Activated CD4-positive, alpha-beta T cell treated with anti-CD3 and anti-CD28 coated beads, Interleukin-2, amount 50 U/mL, for 4 hours (primary cell): ENCODE measurements at places on chromosomes 2 and 18.

DNA sequence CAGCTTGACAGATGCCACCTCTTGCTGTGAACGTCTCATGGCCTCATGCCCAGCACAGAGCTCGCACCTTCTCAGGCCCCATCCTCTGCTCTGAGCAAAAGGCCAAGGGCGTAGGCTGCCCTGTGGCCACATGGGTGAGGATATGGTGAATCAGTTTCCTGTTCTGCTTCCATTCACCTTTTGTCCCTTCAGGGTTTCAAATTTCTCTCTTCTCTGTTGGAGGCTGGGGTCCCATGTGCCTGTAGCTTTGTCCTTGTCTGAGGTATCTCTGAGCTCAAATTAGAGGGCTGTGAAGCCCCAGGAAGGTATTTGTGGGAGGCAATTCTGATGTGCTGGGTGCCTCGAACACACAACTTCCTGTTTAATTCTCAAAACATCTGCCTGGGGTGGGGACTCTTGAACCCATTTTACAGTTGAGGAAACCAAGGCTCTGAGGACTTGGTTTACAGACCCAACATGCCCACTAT, 29.0 kb downstream of the ZAP70 start:
- no peak for DNase-seq

DNA sequence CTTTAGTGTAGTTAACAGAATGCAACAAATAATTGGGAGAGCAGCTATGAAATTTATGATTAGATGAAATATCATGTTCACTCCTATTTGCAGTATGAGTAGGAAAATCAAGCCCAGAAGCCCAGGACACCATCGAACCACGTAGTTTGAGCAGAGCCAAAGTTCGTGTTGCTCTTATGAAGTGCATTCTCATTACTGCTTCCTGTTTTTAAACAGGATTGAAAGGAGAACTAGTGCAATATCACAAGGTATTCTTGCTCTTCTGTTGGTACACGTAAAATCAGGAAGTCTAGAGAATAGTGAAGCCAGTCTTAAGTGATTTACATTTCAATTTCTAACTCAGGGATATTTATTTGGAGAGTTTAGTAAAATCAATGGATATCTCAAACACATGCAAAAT, 21.1 kb downstream of the ARHGAP15 start:
- DNase-seq: no peak

GRCh38 chr2:98465456-98466226, 21.0 kb downstream of the INPP4A start:
- peak; percentile 53 for DNase-seq

GRCh38 chr2:239912171-239912937, 112.8 kb downstream of the NDUFA10 start:
- DNase-seq: no peak

DNA sequence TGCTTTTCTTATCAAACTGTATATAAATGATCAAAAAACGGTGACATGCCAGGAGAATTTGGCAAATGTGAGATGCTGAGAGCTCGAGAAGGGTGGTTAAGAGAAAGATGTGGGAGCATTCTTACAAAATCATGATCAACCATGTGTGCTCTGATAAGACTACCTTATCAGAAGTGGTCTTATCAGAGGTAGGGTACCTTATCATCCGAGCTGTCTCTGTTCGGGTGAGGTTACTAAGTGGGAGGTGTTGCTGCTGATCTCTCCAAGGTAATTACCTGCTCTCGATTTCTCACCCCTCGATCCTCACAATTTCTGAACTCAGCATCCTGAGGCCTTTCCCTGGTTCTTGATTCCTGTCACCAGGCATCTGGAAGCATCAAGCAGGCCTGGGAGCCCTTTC, 813.0 kb upstream of the ID2 start:
- no peak for DNase-seq

DNA sequence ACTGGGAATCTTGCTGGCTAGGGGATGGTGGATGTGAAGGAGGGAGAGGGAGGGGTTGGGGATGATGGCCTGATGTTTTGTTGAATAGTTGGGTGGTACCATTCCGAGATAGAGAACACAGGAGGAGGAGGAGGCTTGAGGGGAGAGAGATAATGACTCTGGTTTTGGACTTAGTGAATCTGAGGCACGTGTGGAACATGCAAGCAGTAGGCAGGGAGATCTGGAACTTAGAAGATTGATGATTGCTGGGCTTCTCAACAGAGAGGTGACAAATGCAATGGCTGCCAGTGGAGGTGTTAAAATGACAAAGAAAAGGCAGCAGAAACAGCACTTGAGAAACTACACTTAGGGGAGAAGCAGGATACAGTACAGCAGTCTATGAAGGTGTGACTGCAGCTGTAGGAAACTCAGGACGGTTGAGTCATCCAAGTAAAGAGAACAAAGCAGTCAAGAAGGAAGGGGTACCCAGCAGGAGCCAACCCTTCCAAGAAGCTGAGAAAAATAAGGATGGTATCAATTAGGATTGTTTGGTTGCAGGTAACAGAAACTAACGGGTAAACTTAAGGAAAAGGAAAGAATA, 221.4 kb upstream of the FBXO11 start:
- DNase-seq: no peak

GRCh38 chr2:7952046-7952745, 729.7 kb upstream of the ID2 start:
- no peak for DNase-seq

DNA sequence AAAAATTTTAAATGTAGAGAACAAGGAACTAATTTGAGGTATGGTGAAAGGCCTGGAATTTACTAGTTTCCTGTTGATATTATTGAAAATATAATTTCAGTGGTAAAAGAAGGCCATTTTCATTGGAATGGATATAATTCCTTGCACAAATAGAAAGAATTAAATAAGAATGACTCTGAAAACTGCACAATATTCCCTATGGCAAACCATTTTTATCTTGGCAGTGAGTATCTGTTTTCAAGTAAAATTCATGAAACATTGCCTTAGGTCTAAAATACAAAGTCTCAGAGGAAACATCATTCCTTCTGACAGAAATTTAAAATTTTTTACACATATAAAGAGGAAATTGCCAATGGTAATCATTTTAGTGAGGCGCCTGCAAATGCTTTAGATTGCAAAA, 1468.3 kb downstream of the LRP1B start:
- DNase-seq: no peak

DNA sequence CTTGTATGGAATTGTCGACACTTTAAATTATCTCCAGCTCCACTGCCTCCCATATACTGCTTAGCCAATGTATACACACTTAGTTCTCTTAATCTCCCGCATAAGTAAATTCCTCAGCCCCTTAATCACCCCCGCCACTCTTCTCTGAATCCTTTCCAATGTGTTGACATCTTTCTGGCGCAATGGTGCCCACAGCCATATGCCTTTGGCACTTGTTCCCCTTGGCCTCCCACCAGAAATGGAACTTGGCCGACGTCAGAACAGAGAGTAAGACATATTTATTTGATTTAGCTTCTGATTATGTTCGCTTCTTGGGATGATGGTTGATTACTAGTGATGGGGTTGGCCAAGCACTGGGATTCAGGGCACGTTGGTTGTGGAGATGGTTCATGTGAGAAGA, 1089.3 kb upstream of the CELF4 start:
- DNase-seq: no peak

DNA sequence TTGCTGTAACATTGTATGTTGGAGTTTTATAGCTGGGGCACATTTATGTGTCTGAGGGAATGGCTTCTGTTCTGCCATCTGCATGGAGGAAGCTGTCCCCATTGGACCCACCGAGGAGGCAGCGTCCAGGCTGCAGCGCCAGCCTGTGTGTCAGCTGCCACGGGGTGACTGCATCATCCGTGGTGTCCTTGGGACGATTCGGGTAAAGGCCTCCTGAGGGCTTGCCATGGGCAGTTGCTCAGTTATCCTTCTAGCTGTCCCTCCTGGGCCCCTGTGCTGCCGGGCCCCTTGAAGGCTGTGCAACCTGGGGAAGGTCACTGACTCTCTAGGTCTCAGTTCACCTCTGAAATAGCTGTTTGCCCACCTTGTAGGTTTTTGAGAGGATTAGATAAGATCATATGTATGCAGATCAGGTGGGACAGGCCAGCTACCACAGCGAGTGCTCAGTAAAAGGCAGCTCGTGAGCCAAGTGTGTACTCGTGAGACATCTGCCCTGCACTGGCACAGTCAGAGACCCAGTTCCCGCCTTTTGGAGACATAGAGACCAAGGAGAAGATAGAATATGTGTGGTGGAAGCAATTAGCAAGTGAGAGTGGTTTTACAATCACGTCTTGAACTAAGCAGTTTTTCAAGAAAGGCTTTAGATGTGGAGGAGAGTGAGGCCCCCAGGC, 10.6 kb downstream of the LDLRAD4 start:
- DNase-seq: no peak

DNA sequence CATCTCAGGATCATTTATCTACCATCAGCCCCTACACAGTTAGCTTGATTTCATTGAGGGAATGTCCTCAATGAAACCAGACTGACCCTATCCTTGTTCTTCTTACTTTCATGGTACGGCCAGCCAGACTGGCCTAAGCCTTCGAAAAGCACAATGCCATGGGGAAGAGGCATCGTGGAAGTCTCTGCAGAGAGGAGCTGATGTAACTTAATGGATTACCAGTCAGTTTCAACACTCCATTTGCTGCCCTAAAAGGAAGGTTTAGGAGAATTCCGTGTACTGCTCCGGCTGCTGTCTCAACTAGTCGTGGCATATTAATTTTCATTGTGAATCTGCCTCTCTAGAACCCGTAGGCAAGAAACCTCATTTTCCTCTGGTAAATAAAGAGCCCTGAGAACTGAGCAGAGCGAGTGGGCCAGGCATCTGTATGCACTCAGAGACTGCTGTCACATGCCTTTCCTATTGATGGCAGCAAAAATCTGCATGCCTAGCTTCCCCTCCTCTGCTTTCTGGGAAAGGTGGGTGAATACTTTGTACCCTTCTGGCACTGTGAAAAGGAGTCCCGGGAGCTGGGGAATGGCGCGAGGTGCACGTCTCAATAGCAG, 184.9 kb downstream of the KLHL29 start:
- DNase-seq: no peak

DNA sequence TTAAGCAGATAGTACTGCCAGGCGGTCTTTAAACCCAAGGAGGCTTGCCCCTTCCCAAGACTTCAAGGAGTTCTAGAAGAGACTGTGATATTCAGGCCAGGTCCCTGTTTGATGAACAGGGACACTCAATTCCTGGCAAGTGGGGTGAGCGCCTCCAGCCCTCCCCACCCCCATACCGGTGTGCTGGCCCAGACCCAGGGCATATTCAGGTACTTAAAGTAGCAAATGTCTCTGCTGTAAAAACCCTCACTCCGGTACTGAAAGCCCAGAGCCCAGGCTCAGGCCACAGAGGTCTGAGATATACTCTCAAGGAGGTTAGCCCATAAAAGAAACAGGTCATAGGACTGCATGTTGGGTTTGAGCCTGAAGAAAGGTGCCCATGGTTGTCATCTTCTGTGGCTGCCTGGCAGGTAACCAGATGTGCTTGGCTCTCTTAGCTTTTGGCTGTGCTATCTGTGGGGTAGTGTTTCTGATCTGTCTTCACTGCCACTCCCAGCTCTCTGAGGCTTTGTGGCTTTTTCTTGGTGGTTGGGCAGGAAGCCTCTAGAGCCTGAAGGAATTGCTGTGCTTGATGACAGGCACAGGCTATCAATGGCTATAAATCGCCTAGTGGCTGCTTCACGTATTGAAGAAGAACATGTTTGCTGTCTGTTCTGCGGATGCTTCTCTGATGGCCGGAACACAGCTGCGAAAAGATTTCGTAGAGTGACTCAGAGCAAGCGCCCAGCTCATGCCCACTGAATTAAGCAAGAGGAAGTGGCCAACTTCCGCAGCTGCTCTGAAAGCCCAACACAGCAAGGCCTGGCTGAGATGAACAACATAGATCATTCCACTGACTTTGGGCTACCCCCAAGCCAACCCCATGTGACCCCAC, 63.3 kb upstream of the ALPP start:
- DNase-seq: peak; percentile 49

GRCh38 chr2:227296671-227297405, 28.2 kb upstream of the MFF start:
- no peak for DNase-seq

DNA sequence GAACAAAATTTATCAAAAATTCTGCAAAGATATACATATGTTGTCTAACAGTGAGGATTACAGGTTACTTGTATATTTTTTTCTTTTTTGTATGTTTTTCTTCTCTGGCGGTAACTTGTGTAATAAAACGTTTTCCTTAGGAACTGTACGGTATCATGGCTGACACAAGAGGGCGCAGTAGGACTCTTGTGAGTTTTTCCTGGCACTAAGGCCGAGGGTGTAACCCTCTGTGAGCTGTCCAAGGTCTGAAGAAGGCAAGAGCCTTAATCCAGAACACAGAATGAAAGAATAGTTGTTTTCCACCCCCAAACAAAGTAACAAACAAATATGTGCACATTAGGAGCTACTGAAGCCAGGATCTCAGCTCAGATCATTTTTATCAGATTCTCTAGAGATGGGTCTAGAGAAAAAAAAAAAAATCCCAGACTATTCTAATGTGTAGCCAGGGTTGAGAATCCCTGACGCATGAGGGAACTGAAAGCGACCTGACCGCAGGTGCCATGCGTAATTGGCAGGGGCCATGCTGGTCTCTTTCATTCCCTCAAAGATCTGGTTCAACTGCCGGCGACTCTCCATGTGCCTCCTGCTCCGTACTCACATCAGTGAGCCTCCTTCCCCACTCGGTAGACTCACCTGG, 27.0 kb downstream of the TMEM200C start:
- DNase-seq: no peak

- DNase-seq: peak; percentile 16
Observed at GRCh38 chr2:88590998-88591613, 36.2 kb downstream of the EIF2AK3 start.

DNA sequence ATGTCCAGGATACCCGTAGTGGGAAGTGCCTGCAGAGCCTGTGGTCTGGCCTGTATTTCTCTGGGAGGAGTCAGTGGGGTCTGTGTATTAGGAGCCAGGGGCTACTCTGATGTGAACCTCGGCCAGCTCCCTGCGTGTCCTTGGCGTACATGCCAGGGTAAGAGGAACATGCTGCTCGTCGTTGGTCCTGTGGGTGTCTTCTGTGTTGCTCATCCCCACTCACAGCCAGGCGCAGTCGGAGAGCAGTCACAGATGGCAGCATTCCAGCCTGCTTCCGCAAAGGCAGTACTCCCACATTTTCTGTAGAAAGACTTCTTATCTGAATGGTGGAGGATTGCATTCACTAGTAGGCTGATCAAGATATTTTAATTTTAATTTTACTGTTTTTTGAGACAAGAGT, 84.9 kb downstream of the DGKD start:
- DNase-seq: no peak

DNA sequence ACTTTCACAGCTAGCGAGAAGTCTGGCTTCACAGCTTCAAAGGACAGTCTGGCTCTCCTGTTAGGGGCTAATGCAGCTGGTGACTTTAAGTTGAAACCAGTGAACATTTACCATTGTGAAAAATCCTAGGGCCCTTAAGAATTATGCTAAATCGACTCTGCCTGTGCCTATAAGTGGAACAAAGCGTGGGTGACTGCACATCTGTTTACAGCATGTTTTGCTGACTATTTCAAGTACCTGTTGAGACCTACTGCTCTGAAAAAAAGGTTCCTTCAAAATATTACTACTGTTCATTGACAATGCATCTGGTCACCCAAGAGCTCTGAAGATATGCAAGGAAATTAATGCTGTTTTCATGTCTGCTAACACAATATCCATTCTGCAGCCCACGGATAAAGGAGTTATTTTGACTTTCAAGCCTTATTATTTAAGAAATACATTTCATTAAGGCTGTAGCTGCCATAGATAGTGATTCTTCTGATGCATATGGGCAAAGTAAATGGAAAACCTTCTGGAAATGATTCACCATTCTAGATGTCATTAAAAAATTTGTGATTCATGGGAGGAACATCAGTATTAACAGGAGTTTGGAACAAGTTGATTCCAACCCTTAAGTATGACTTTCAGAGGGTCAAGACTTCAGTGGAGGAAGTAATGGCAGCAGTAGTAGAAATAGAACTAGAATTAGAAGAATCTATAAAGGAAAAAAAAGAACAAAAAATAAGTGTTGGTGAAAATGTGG, 48.9 kb downstream of the POLR1A start:
- DNase-seq: no peak
